ENCODE measurements at places on chromosomes 13 and 19. TPM values are rescaled to one million over a fixed set of nuclear protein-coding genes. Genes with fewer than 3 reads are reported as not detected.
A peak's percentile ranks its signal among the peaks of the same experiment; 100 is the strongest.

DNA sequence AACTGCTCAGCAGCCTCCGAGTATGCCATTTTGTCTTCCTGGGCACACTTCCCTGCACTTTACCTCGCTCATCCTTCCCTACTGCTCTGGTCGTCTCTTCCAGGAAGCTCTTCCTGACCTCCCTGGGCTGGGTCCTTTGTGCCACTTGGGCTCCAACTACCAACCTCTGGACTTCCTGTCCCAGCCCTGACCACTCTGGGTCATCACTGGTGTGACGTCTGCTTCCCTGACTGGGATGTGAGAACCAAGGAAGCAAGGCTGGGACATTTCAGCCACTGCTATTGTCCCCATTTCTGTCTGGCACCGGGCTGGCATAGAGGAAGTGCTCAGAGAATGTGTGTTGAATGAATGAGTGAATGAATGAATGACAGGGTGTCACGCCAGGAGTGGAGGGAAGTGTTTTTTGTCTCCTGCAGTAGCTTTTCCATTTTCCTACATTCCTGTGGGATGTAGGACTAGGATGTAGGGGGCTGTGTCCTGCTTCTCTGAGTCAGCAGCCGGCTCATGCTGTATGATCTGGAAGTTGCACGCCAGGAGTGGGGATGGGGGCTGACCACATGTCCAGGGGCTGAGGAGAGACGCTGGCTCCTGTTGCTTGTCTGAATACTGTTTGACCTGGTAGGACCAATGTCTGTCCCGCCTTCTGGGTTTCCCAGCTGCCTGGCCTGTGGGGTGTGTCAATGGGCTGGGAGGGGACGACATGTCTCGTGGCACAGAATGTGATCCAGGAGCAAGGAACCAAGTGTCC, 14.7 kb downstream of the NOVA2 start:
- no peak for DNase-seq

TLE6 gene
- polyA plus RNA-seq = 5.1 TPM

DNA sequence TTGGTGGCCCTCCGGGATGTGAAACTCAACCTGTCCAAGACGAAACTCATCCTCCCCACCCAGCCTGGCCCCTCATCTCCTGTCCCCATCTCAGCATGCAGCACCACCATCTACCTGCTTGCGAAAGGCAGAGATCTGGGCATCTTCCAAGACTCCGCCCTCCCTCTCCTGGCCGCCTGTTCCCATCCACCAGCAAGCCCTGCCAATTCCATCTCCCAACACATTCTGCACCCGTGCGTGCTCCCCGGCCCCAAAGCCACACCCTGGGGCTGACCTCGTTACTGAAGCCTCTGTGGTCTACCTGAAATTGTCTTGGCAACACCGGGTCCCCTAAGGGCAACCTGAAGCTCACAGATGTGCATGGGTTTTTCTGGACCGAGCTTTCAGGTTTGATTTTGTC, 13.2 kb upstream of the CAMSAP3 start:
- no peak for DNase-seq

DNA sequence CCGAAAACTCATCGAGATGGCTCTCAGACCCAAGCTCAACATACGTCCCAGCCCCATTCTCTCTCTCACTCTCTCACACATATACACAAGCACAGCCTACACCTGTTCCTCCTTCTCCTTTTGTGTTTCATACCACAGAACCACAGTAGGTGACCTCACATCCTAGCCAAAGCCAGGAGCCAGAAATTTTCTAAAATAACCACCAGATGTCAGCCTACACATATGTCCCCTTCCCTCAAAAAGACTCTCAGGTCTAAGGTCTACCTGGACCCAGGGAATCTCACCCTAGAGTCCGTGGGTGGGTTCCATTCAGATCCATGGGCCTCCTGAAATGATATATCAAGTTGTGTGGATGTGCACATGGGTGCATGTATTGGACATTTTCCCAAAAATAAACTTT, 104.2 kb upstream of the IPO5 start:
- DNase-seq = peak; percentile 8

CYP2F1 gene
- polyA plus RNA-seq = not detected

GRCh38 chr19:16721051-16721450, 1.4 kb downstream of the NWD1 start:
- no peak for DNase-seq

DNA sequence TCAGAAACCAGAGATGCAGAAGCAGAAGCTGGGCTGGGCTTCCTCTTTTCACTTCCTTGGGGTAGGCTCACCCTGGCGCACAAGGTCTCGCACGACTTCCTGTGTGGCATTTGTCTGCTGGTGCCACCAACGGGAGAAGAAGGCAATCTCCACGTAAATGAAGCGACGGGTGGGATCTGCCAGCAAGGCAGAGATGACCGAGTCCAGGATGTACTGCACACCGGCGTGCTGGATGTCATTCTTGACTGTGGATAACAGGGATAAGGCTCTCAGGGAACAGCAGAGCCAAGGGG, 1.3 kb downstream of the MAN2B1 start:
- peak; percentile 61 for DNase-seq

GRCh38 chr13:80199585-80200292, 141.2 kb downstream of the SPRY2 start:
- DNase-seq = no peak

KCNC3 gene
- polyA plus RNA-seq = 0.10 TPM

LIG4 gene
- polyA plus RNA-seq = 8.9 TPM

GRCh38 chr19:32105527-32106310, 239.7 kb upstream of the ZNF507 start:
- no peak for DNase-seq
